ENCODE measurements at places on chromosomes 13 and 19. TPM values are rescaled to one million over a fixed set of nuclear protein-coding genes. Genes with fewer than 3 reads are reported as not detected.

FUT2 gene
- not detected for total RNA-seq

NDUFA11 gene
- total RNA-seq: 282 TPM

KLK14 gene
- total RNA-seq: 0.50 TPM

RAB3A gene
- 0.94 TPM for total RNA-seq

LRRC63 gene
- not detected for total RNA-seq

MAST1 gene
- total RNA-seq: 1.9 TPM

TMEM238 gene
- total RNA-seq: 5.9 TPM

Measured in A549 treated with DMSO at 1 μM for 4 hours (cell line).